Naive thymus-derived CD4-positive, alpha-beta T cell (primary cell): ENCODE measurements at places on chromosomes 5 and 9.
A peak's percentile ranks its signal among the peaks of the same experiment; 100 is the strongest.

DNA sequence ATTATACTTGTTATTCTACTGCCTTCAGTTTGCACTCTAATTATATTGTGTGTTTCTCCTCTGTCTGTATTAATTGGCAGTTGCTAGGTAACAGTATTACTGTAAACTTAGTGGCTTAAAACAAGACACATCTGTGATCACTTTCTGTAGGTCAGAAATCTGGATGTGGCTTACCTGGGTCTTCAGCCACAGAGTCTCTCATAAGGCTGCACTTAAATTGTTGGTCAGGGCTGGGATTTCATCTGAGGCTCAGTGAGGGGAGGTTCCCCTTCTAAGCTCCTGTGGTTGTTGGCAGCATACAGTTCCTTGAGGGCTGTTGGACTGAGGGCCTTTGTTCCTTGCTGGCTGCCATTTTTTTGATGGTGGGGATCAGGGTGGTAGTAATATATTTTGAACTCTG is 68.8 kb downstream of the SLC44A1 start:
- no peak for DNase-seq

- DNase-seq: no peak
Observed at GRCh38 chr9:125683486-125683885, 23.5 kb downstream of the MAPKAP1 start.

GRCh38 chr9:133306242-133307204 is 29.5 kb downstream of the SURF6 start:
- no peak for DNase-seq

- DNase-seq: no peak
Observed at GRCh38 chr5:176625966-176626875, 4.1 kb downstream of the SNCB start.

- no peak for DNase-seq
Observed at GRCh38 chr5:139512786-139513390, 30.3 kb upstream of the STING1 start.

DNA sequence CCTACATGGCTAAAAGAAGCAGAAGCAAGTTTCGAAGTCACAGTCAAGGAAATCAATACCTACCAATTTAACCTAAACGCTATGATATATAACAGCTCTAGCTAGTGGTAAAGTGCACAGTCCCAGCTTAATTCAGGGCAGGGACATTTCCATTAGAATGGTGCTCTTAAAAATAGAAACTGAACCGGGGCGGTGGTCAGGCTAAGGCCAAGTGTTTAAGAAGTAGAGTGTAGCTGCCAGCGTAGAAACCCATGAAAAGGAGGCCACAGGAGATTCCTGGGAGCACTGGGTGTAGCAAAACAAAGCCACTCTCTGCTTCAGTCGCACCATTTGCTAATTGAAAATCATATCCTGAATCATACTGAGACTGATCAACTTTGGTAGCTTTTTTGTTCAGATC is 28.8 kb downstream of the PPIC start:
- no peak for DNase-seq

DNA sequence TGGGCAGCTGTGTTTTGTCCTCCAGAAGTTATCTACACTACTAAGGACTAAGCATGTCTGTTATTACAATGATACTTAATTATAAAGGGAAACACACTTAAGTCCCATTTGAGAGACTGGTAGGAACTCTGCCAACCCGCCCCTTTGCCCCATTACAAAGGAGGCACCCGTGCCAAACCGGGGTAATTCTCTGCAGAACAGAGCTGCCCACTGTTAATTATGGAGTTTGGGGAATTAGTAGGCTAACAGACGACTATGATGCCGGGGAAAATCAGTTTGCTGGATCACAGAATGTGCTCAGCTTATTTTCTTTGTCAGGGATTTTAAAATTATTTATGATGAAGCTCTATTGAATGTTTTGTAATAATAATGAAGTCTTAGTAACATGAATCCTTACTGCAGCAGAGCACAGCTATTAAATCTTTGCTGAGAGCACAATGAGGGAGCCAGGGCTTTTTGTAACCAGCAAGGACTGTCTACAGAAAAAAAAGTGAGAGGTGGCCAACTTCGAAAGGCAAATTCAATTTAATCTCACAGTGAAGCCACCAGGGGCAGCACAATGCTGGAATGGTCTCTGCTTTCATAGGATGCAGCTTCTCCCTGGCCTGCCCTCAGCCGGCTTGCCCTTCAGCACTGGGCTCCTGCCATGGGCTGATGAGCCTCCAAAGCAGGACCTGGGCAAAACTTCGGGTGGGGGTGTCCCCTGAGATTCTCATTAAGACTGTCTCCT is 134.5 kb downstream of the GNAQ start:
- DNase-seq: no peak

GRCh38 chr5:140351609-140352334 is 5.4 kb upstream of the HBEGF start:
- DNase-seq: peak; percentile 82

DNA sequence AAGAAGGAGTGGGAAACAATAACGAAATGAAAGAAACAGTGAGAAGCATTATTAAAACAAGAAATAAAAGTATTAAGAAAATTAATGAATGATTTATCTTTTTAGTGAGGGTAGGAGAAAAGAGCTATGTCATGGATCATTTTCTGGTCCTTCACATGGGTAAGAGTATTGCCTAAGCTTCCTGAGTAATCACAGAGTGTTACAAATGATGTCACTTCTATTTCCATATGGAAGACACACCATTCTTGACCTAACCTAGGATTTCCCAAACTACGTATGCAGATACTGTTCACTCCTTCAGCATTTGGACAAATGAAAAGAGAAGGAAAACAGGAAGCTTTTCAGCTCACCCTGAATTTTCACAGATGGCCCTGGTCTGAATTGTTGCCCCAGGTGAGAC is 3.3 kb upstream of the TSLP start:
- no peak for DNase-seq

DNA sequence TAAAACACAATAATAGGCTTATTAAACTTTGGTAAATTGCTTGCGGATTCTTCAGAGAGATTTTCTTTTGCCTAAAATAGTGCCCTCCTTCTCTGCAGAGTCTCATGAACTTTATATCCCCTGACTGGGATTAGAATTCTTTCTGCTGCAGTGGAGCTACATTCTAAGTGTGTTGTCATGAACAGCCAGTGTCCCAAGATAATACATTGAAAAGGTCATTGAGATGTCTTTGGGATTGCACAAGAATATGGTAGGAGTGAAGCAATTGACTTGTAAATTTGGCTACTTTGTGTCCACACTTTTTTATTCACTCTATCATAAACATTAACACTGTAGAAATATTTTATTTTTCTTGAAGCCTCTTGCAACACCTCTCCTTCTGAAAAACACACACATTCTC is 604.5 kb downstream of the GABRG2 start:
- DNase-seq: no peak

DNA sequence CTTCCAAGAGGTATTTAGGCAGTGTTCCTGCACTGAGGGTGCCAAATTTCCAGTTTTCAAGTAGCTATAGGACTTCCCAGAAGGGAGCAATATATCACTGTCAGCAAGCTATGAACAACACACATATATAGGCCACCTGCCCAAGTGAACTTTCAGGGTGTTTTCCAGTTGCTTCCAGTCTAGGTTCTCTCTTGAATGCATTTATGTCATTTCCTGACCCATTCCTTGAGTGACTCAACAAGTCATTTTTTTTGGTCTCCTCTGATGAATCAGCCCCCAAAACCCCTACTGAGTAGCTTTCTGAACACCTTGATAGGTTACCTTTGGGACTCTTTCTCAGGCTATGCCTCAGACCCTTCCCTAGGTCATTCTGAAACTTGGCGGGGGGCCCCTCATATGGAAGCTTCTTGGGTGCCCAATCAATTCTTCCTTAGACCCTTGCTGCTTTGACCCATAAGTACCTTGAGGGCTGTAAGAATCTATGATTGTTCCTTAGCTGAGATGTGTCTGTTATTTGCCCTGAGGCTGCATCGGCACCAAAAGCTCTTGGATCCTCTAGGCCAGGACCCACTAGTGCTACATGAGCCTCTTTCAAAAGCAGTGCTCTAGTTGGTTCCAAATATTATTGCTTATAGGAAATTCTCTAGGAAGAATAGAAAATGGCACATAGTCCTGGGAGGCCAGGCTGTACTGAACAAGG is 12.4 kb downstream of the DNAJB5 start:
- no peak for DNase-seq

GRCh38 chr5:125214080-125214479 is 467.6 kb upstream of the ZNF608 start:
- DNase-seq: no peak

GRCh38 chr5:79612667-79613198 is 492 bp downstream of the TENT2 start:
- DNase-seq: no peak

GRCh38 chr5:65819215-65819904 is 97.4 kb downstream of the NLN start:
- DNase-seq: no peak

DNA sequence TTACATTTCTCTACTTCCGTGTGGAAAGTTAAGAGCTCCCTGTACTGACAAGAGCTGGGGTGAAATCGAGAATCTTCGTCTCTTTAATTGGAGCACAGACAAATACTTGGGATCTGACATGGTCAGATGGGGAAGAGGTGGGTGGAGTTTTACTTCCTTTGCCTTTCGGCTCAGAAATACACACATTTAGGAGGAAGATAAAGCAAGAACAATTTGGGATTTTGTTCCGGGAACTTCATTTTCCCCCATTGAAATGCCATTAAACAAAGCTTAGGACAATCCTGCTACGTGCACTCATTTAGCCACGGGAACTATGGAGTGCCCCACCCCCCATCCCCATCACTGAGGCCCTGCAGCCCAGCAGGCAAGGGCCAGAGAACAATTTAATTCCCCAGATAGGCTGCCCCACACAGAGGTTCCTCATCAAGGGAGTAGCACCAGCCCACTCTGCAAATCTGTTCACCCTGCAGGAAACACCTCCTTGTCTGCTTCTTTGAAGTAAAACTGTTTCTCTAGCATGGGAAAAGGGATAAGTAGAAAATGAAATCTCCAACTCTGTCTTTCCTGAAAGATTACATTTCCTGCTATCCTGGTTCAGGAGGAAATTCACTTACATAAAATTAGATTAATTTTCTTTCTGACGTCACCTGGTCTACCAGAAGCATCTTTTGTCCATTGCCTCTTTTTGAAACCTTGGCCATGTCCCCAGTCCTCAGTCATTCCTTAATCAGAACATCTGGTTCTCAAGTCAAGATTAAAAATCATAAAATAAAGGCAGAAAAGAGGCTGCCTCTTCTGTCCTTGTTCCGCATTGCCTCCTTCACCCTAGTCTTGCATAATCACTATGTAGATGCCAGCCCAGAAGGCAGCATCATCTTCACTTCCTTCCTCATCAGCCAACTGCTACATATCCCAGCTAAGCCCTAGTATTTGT is 206.4 kb downstream of the ENC1 start:
- DNase-seq: no peak

DNA sequence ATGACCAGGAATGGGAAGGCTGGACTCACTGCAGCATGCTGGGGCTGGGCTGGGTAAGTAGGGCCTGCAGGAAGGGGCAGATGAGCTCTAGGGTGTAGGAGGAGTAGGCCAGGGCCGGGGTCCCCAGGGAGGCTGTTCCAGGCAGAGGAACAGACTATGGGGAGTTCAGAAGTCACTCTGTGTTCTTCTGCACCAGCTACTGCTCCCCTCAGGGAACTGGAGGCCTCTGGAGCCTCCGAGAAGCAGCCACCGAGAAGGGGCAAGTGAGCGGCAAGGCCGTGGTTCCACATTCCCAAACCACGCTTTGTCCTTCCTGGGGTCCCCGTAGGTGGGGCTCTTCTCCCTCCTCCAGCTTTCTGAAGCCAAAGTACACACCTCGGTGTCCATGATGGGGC is 8.4 kb upstream of the SLC2A6 start:
- DNase-seq: no peak

- no peak for DNase-seq
Observed at GRCh38 chr5:138021771-138022170, 11.1 kb downstream of the FAM13B start.

- DNase-seq: no peak
Observed at GRCh38 chr5:139904816-139905661, 109.4 kb downstream of the PSD2 start.

DNA sequence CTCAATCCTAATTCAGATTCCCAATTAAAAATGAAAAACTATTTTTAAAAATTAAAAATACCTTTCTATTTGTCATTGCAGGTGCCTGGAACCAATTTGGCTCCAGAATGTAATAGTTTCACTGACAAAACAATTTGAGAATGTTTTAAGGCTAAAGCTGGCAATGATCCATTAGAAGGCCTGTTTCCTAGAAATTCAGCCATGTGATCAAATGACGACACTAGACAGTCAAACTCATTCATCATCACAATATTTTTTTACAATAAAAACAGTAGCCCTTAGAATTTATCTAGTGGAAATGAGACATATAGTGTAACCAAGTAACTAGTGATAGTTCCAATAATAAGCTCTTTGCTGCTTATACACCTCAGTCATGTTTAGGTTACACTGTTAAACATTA is 75.4 kb upstream of the MAP3K1 start:
- no peak for DNase-seq

- DNase-seq: no peak
Observed at GRCh38 chr5:151004499-151004898, 15.9 kb upstream of the GPX3 start.

DNA sequence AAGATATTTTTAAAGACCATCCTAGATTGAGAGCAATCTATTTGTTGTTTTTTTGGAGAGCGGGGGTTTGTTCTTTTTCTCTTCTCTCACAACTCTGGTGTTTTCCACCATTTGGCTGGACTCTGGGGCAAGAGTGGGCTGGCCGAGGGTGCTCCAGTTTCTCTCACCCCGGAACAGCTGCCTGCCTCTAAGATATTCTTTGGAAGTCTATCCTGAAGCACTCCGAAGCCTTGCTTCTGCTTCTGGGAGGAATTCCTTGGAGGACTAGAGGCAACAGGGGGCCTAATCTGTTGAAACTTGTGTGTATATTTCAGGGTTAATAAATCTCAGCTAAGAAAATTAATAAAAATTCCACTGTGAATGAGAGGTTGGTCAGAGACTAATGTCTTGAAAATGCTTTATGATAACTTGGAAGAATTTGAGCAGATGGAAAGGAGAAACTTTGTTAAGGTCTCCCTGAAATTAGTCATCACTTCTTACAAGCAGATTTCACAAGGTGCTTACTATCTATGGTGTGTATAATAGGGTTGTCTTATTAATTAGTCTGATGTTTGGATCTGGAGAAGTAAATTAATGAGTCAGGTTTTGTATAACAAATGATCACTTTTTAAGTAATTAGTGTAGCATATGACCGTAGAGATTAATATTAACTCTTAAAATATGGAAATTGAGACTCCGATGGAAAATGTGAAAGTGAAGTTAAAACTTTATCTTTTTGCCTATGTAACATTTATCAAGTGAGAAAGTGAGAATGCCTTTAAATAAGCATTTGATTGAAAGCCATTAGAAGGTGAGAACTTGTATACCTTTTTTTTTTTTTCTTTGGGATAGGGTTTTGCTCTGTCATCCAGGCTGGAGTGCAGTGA is 4.0 kb downstream of the MAN2A1 start:
- DNase-seq: no peak

GRCh38 chr9:83013867-83014605 is 48.9 kb downstream of the RASEF start:
- DNase-seq: no peak

GRCh38 chr5:169435506-169436229 is 134.7 kb upstream of the SLIT3 start:
- DNase-seq: no peak
